ENCODE measurements at places on chromosomes 2 and 18.

- H3K27me3 ChIP-seq: no peaks in the 10 kb centered on the region
- no peak overlapping the region for H3K4me3 ChIP-seq
- no peak overlapping the region for H3K27ac ChIP-seq
- DNase-seq: no peak
Observed at GRCh38 chr2:71813315-71813714, 334.3 kb downstream of the CYP26B1 start.

- H3K4me3 ChIP-seq: no peak overlapping the region
- H3K36me3 ChIP-seq: no peaks in the 10 kb centered on the region
- no peaks in the 10 kb centered on the region for H3K4me1 ChIP-seq
- no peaks in the 10 kb centered on the region for H3K27me3 ChIP-seq
- no peak for DNase-seq
Observed at GRCh38 chr2:215862351-215862771, 151.0 kb downstream of the MREG start.

- H3K36me3 ChIP-seq: no peaks in the 10 kb centered on the region
- H3K27ac ChIP-seq: no peak overlapping the region
- H3K4me3 ChIP-seq: no peak overlapping the region
Observed at GRCh38 chr2:180328795-180329422, 321.8 kb upstream of the CWC22 start.

- no peaks in the 10 kb centered on the region for H3K27me3 ChIP-seq
- H3K36me3 ChIP-seq: no peaks in the 10 kb centered on the region
- no peak overlapping the region for H3K4me3 ChIP-seq
- DNase-seq: no peak
- no peaks in the 10 kb centered on the region for H3K4me1 ChIP-seq
Observed at GRCh38 chr2:38464971-38465788, 88.1 kb upstream of the ATL2 start.

GRCh38 chr2:85390941-85391669 lies 19.1 kb downstream of the CAPG start:
- H3K36me3 ChIP-seq: no peaks in the 10 kb centered on the region
- no peaks in the 10 kb centered on the region for H3K27me3 ChIP-seq
- no peak overlapping the region for H3K27ac ChIP-seq

- no peak overlapping the region for H3K27ac ChIP-seq
- no peaks in the 10 kb centered on the region for H3K36me3 ChIP-seq
- H3K4me3 ChIP-seq: no peak overlapping the region
- H3K4me1 ChIP-seq: no peaks in the 10 kb centered on the region
- DNase-seq: no peak
Observed at GRCh38 chr2:169116327-169116726, 47.0 kb downstream of the DHRS9 start.

DNA sequence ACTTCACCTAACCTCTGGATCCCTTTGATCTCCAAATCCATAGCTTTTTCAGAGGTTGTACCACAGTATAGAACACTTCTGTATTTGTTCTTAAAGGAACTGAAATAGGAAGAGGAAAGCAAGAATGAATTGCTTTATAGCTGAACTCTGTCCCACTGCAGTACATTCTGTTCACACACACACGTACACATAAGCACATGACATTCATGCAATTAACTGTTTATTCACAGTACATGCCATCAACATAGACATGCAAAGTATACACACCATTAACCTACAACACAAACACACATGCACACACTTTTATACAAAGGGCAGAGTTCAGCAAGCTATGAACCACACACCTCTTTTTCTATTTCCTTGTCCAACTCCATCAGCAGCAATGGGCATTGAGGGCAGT lies 43.2 kb downstream of the MRPL33 start:
- peaks cover 1% of the 10 kb centered on the region for H3K27me3 ChIP-seq
- no peak for DNase-seq
- no peak overlapping the region for H3K4me3 ChIP-seq

- no peaks in the 10 kb centered on the region for H3K4me1 ChIP-seq
Observed at GRCh38 chr2:217857624-217858506, 144.9 kb downstream of the TNS1 start.

DNA sequence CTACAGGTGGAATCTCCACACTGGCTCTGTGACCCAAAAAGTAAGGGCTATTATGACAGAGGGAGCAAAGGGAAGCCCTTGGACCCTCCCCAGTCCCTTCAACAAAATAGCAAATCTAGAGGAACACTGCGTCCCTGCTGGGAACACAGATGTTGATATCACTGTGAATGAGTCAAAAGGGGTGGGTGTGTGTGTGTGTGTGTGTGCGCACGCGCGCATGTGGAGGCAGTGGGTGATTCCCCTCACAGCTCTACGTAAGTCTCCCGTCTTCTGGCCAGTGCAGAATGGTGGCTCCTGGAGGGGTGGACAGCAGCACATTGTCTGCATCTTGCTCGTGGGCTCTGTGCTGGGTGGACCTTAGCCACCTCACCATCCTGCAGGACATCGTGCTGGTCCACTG lies 7.8 kb upstream of the C2orf72 start:
- DNase-seq: no peak
- H3K4me1 ChIP-seq: no peaks in the 10 kb centered on the region
- H3K27ac ChIP-seq: no peak overlapping the region
- H3K4me3 ChIP-seq: no peak overlapping the region
- no peaks in the 10 kb centered on the region for H3K36me3 ChIP-seq
- H3K27me3 ChIP-seq: no peaks in the 10 kb centered on the region
